A549 (cell line): ENCODE measurements at places on chromosomes 5 and 9.

DNA sequence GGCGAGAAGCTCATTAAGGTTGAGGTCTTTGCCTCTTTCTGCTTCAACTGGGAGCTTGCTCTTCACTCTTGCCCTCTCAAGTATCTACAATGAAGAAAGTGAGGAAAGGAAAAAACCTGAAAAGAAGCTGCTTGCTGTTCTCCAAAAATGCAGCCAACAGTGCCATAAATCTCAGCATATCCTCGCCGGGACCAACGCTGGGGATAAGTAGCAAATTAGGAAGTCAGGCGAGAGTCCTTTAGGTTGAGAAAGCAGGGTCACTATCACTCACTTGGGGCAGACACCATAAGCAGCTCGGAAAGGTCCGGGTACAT, 399 bp downstream of the NUP155 start:
- peak; percentile 41 for DNase-seq

GRCh38 chr9:27719711-27720110, 146.4 kb upstream of the C9orf72 start:
- DNase-seq: no peak

GRCh38 chr5:150448952-150449516, 505 bp downstream of the RPS14 start:
- DNase-seq: no peak

- peak; percentile 49 for DNase-seq
These were observed 67.1 kb downstream of the EPB41L4B start for GRCh38 chr9:109253637-109254284.

GRCh38 chr5:147055850-147056566, 177.5 kb upstream of the PPP2R2B start:
- DNase-seq: no peak

- no peak for DNase-seq
These were observed 47.0 kb downstream of the PLEKHG4B start for GRCh38 chr5:138936-139335.

- DNase-seq: peak; percentile 74
These were observed 49.0 kb upstream of the TNPO1 start for GRCh38 chr5:72767289-72768010.

- no peak for DNase-seq
These were observed 160.3 kb downstream of the ARSB start for GRCh38 chr5:78824831-78825281.

- DNase-seq: no peak
These were observed 316.3 kb downstream of the FAM170A start for GRCh38 chr5:119945691-119946090.

DNA sequence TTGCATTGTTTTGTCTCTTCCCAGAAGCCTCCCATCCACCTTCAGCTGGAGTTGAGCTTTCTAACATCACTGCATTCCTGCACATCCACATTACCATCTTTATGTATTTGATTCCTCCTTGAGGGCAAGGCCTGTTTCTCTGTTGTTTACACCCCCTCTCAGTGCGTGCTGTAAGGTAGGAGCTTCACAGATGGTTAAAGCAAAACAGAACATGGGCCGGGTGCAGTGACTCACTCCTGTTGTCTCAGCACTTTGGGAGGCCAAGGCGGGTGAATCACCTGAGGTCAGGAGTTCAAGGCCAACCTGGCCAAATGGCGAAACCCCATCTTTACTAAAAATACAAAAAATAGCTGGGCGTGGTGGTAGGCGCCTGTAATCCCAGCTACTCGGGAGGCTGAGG, 110.9 kb downstream of the KCNIP1 start:
- DNase-seq: no peak

GRCh38 chr9:83978992-83979811, 813 bp downstream of the HNRNPK start:
- DNase-seq: peak; percentile 73

DNA sequence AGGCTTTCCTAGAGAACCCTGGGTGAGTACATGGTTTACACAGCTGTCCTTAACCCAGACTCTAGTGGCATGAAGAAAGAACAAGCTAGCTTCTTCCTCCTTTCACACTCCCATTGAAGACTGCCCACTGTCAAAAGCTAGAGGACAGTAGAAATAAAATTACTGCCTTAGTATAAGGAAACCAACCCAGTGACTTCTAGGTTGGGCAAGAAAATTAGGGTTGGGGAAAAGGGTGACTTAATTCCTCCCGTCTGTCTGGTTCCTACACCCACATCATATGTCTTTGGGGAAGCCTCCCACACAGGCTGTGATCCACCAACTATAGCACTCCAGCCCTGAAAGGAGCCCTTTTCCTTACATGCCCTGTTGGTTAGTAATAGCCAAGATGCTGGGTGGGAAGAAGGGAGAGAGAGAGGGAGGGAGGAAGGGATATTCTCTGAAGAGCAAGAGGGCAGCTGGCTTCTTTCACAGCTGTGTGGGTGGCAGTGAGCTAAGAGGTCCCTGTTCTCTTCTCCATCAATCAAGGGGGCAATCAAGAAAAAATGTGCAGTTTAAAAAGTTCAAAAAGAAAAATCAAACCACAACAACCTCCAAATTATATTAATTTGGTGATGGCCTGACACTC, 21.7 kb downstream of the HBEGF start:
- DNase-seq: no peak

DNA sequence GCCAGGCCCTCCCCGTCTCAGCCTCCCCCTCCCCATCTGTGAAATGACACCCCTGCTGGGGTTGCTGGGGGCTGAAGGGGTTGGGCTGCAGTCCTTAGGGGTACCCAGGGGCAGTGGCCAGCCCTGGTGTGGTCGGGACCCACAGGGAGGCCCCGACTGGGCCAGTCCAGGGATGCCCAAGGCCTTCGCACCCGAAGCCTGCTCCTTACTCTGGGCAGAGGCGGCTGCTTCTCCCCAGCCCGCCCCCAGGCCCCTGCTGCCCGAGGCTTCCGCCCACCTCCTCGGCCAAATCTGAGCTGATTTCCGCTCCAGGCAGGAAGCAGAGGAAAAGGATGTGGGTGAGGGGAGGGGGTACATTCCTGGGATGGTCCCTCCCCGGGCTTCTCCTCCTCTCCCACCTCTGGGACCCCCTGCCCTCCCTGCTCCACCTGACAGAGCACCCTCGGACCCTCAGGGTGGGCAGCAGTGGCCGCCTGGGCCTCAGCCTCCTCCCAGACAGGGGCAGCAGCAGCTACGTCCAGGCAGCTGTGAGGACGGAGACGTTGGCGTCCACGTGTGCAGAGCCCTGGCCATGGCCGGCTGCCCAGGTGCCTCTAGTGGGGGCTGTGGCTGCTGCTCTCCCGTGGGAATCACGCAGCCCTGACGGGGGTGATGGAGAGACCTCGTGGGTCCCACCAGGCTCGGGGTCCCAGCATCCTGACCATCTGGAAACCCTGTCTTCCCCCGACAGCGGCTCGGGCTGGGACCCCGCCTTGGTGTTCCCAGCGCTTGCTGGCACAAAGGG, 4.2 kb upstream of the NRARP start:
- no peak for DNase-seq

DNA sequence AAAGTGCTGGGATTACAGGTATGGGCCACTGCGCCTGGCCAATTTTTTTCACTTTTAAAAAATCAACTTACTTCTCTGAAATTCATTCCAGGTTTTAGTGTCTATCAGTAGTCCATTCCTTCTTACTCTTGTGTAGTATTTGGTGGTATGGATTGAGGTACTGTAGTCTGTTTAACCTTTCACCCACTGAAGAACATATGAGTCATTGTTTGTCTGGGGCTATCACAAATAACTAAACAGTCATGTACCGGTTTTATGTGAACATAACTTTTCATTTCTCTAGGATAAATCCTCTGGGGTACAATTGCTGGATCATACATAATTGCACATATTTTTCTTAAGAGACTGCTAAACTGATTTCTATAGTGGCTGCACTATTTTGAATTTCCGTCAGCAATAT, 1188.0 kb upstream of the CDH9 start:
- no peak for DNase-seq
